ENCODE measurements at places on chromosomes 5 and 9.

DNA sequence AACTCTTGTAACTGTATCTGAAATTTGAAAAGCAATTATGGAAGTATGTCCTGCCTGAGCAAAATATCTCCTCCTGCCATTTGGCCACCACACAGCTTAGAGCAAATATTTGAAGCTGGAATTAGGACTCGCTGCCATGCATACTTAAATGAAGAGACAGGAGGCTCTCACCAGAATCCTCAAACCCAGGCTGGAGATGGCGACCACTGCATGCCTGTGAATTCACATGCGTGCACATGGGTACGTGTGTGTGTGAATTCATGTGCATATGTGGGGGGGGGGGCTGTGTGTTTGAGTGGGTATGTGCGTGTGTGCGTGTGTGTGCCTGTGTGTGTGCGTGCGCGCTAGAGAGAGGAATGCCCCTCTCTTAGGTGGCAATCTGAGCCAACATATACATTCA lies 84.1 kb upstream of the IRX1 start:
- no peak for DNase-seq

DNA sequence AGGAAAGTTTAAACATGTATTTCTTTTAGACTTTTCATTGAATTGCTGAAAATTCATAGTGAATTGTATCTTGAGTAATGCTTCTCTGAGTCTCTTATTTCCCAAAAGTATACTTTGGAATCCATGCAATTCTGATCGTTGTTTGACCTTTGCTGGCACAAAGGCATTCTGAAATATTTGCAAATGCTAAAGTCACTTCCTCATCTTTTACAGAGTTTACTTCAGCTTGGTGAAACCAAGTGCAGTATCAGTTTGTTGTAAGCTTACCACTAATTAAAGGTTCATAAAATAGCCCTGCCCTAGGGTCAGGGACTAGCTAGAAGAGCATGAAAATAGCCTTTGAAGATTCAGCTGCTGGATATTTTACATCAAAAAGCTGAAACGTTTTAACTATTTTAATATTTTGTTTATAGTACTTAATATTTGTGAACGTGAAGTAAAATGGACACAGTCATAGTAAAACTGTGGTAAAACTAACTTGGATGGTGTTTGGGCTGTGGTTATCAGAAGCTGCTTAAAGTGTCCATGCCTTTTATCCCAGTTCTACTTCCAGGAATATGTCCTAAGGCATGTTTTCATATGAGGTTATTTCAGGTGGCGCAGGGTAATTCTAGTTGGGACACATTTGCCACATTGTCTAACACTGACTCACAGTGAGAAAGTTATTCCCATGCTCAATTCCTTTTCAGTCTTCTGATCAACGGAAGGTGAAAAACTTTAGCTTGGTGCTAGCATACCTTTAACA lies 45.3 kb downstream of the SLC22A5 start:
- DNase-seq, result no peak

DNA sequence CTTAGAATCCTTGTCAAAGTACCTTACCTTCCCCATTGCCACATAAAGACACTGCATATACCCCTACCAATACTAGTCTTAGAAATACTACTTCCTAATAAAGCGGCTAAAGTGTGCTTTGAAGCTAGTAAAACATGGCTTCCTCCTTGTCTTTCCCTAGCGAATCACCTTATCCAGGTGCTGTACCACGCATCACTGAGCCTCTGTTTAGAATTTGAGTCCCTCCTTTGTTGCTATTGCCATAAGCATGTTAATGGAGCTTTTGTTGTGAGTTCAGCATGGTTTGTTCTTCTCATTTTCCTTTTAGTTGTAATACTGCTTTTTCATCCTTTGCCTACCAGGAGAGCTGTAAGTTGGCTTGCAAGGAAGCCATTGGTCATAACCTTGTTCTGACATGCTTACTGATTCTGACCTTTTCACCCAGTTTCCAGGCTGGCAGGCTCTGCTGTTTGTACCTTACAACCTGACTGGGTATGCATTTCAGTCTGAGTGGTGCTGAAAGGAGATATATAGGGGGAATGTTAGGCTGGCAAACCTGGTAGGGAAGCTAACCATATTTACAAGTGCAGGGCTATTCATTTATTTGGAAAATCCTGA lies 49.8 kb downstream of the LMNB1 start:
- no peak for DNase-seq

- DNase-seq, result no peak
Observed at GRCh38 chr5:174785120-174785680, 60.8 kb downstream of the MSX2 start.

DNA sequence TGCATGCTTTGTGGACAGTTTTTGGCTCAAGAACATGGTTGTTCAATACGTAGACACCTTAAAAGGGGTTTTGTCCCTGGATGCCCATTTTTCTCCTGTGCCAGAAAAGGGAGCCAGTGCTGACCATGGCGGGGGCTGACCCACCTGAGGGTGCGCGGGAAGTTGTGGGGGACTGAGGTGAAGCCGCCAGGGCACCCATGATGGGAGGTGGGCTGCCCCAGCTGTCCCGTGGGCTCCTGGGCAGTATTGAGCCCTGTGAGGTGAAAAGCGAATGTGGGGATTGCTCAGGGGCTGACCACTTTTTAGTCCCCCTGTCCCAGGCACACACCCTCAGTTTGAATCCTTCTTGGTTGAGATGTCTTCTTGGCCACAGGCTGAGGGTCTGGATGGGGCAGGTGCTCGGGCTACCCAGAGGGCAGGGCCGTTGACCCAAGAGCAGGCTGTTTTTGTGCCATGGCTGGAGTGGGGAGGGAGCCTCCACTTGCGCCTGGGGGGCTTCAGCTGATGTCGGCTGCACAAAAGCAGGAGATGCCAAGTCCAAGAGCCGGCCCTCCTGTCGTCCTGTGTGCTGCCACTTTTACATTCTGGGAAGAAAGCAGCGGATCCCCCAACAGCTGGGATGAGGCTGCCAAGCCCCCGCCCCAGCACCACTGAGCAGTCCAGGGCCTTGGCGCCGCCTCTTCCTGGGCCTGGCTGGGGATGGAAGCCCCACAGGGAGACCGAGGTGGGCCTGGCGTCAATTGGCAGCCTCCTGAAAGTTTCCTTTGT lies 120.1 kb downstream of the WNK2 start:
- DNase-seq, result no peak

- DNase-seq, result no peak
Observed at GRCh38 chr9:88949961-88950340, 41.3 kb upstream of the S1PR3 start.

DNA sequence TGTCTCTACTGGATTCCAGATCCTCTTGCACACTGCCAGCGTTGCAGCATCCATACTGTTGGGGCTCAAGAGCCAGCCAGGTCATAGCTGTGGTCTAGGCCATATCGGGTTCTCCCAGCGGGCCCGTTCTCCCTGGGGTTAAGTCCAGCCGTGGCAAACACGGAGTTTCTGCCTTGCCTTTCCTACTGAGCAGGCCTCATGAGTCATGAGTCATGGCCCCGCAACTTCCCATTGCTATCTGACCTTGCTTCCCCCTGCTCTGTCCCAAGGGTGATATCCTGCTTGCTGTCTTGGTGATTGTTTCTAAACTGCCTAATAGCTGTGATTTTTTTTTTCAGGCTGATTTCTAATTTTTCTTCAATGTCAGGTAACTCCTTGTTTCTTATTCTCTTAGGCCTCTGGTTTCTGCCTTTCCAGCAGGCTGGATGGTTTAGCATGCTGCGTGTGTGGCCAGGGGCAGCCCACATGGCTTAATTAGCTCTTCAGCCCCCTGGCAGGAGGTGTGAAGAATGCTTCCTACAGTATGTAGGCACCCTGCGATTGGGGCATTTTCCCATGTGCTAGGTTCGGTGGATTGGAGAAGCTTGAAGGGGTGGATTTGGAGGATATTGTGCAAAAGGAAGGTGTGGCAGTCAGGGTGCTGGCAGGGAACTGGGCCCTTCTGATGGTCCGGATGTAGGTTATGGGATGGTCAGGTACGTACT lies 18.7 kb downstream of the DAPK1 start:
- peak; percentile 40 for DNase-seq

GRCh38 chr5:96856371-96856770 lies 19.9 kb upstream of the ERAP2 start:
- no peak for DNase-seq

DNA sequence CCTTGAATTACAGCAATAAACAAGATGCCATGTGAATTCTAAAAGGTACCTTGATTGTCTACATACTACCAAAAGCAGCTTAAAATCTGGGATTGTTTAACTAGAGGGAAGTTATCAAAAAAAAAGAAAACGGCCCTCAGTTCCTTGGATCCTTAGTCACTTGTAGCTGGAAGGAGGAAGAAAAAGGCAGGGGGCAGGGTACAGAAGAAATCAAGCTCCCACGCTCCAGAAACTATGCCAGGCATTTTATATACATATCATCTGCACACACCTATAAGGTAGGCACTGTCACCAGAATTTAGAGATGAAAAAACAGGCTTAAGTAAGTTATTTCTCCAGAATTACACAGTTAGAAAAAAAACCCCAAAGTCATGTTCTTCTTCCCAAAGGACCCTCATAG lies 63.4 kb downstream of the SCAI start:
- no peak for DNase-seq

- DNase-seq, result no peak
Observed at GRCh38 chr9:103242025-103242424, 246.9 kb downstream of the CYLC2 start.

DNA sequence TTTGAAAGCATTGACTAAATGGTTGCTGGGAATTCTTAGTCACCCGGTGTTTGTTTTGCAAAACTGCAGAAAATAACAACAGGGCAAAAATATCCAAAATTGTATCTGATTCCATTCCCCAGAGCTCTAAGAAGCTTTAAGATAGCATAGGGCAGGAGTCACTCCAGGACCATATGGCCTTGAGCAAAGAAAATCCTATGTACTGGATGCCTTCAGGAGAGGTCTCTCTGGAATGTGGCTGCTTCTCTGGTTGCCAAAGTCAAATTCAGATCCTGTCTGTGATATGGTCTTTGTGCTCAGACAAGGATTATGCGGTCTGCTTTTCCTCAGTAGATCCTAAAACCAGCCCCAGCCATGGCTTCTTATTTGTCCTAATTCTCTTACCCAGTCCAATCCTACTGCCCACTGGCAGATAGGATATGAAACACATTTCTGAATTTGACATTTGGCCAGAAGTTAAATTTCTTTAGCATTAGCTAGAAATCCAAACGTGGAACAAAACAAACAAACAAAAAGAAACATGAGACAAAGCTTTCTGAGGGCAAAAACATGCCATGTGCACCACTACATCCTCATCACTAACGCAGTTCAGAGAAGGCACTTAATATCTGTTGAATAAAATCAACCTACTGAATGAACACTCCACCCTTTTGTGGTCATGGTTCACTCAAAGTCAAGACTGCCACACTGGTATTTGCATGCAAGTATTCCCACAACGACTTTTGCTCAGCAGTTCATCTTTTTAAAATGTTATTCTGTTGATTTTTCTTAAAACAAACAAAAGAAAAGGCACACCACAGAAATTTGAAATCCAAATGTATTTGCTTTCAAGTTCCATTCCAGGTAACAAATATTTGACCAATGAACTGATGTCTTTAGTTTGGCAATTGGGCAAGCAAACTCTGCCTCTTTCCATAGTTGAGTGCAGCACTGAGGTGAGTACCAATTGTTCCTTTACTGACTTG lies 165.7 kb downstream of the TRPM6 start:
- no peak for DNase-seq

DNA sequence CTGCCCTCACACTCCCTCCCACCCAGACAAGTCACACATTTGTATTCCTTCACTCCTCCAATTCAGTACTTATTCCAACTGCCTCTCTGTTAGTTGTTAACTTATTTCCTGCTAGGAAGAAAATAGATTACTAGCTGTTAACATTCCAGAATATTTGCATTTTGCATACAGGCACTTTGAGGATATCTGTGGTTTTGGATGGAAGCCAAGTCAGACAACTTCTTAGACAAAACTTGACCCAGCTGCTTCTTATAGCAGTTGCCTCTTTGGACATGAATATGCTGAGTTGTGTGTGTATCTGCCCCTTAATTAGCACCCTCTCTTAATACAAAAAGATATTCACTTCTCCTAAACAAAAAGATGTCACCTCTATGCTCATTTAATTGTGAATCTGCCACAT lies 1280.6 kb upstream of the ACO1 start:
- no peak for DNase-seq

- DNase-seq, result no peak
Observed at GRCh38 chr9:124662561-124662960, 108.5 kb downstream of the NR6A1 start.

GRCh38 chr5:133863857-133864585 lies 104.4 kb downstream of the C5orf15 start:
- DNase-seq, result no peak

- peak; percentile 29 for DNase-seq
Observed at GRCh38 chr5:95261437-95262175, 23.3 kb downstream of the MCTP1 start.

GRCh38 chr9:116345817-116346216 lies 192.2 kb downstream of the PAPPA start:
- no peak for DNase-seq

DNA sequence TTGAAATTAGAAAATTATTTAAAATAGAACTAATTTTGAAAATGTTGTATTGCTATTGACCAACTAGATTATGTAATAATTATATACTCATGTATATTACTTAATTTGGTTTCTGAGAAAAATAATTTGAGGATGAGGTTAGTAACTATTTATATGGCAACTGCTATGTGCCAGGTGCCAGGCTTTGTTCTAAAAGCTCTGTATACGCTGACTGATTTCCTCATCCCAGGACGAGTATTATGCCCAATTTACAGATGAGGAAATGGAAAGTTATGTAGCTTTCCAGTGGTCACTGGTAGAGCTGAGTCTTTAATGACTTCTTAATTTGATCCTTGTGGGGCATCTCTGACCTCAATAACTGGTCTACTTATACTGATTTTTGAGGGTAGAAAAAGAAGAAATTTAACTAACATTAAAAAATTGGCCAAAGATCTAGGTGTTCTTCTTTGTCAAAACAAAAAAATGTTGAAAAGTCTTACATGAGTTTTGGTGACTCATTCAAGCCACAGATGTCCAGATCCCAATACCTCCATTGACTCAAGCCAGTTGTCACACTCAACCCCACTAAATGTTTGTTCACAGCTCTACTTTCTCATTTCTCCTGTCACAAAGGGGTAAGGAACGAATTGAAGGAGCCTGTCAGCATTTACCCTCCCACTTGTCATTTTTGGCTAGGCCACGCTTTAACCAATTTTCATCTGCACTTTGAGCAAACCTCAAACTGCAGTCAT lies 228.1 kb upstream of the MEF2C start:
- no peak for DNase-seq

DNA sequence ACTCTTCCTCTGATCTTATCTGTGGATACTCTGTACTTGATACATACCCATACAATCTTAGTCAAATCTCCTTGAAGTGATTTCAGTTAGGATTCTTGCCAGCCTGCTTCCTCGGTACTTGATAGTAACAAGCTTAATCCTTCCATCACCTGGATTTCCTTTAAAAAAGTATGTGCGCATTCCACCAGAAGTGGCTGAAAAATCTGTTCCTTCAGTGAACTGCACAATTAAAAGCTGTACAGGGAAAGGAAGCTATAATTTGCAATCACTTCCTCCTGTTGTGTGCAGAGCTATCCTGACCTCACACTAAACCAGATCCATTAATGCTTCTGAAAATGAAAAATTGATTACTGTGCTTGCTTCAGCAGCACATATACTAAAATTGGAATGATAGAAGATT lies 47.3 kb downstream of the PWWP2A start:
- DNase-seq, result no peak
